ENCODE measurements at places on chromosomes 7 and 10. TPM values are rescaled to one million over a fixed set of nuclear protein-coding genes. Genes with fewer than 3 reads are reported as not detected.
A peak's percentile ranks its signal among the peaks of the same experiment; 100 is the strongest.

DNA sequence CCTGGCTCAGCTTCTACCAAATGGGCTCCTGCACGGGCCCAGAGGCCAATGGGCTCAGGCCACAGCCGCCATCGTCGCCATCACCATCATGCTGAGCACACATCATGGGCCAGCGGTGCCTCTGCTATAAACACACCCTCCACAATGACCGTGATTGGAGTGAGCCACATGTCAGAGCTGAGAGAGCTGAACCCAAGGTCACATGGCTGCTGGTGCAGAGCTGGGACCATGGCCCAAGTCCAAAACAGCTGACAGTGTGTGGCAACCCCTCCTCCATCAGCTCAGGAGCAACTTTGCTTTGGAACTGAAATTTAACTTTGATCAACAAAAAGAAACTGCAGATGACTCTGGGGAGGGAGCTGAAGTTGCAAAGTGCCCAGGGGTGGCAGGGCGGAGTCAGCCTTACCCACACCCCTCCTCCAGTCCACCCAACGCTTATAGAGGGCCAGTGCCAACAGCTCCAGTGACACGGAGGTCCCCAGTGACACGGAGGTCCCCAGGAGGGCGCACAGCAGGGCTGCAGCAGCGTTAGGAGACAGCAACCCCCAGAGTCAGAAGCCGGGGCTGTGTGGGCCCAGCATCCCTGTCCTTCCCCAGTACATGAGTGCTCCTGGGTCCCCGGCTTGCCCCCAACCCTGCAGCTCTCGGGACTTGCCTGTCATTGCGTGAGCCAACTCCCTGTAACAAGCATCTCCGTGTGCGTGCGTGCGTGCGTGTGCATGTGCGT, 249.6 kb downstream of the ELFN1 start:
- no peak for DNase-seq

- DNase-seq: no peak
Observed at GRCh38 chr10:50497758-50498157, 126.0 kb downstream of the SGMS1 start.

GRCh38 chr7:84799106-84799505, 387.8 kb downstream of the SEMA3D start:
- DNase-seq: no peak

- DNase-seq: no peak
Observed at GRCh38 chr7:48901966-48902365, 22.4 kb upstream of the CDC14C start.

The CPA2 gene
- 0.21 TPM for polyA plus RNA-seq

The SPDYE16 gene
- polyA plus RNA-seq: 7.2 TPM

The PPP1R17 gene
- not detected for polyA plus RNA-seq

DNA sequence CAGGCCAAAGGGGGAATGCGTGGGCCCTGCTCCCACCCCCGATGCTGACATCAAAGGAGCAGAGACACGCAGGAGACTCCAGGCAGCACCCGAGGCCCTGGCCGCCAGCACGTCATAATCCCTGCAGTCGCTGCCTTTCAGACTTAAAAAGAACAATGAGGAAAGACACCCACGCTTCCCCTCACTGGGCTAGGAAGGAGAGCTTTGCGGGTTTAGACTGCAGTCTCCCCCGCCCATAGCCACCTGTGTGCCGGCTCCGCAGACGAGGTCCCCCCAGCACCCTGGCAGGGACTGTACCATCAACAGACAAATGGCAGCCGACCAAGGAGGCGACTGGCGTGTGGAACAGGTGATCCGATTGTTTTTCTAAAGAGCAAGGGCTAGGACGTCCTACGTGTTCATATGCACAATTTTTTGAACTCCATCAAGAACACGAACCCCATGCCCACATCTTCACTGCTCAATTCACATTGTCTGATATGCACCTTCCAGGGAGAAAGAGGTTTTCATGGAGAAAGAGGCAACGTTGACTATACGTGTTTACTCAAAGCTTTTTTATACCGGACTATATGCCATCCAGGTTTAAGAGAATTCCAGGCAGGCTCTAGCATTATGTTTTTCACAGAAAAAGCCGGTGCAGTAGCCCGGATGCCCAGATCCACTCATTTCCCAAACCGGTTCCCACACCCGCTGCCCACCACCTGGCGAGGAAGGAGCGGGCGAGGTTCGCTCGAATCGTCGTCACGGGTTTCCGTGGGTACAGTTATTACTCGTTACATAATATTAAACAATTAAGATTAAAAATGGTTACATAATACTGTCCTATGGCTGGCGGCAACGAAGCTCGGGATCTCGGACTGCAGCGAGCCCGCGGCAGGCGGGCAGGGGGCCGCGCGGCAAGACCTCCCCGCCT, 1.1 kb downstream of the GRB10 start:
- DNase-seq: no peak

DNA sequence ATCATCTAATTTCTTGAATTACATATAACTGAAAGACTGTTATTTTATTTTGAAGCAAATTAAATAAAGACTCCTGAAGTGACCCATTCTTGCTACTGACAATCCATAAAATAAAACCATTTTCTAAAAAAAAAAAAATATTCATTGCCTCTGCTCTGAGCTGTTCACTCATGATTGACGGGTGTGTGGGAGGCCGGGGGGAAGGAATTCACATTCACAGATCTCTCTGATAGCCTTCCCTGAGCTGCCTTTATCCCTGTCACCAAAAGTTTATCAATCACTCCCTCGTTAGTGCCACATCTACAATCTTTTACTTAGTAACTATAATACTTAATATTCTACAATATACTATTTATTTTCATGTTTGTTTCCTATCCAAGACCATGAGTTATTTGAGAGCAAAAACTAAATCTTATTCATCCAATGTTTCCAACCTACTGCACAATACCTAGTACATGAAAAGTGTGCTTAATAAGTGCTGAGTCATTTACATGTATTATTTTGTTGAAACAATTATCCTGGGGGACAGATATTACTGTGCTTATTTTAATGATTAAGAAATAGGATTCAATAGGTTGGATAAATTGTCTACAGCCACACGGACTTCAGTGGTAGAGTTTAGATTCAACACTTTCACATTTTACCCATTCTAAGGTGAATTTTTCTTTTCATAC, 618.7 kb downstream of the PHTF2 start:
- no peak for DNase-seq

DNA sequence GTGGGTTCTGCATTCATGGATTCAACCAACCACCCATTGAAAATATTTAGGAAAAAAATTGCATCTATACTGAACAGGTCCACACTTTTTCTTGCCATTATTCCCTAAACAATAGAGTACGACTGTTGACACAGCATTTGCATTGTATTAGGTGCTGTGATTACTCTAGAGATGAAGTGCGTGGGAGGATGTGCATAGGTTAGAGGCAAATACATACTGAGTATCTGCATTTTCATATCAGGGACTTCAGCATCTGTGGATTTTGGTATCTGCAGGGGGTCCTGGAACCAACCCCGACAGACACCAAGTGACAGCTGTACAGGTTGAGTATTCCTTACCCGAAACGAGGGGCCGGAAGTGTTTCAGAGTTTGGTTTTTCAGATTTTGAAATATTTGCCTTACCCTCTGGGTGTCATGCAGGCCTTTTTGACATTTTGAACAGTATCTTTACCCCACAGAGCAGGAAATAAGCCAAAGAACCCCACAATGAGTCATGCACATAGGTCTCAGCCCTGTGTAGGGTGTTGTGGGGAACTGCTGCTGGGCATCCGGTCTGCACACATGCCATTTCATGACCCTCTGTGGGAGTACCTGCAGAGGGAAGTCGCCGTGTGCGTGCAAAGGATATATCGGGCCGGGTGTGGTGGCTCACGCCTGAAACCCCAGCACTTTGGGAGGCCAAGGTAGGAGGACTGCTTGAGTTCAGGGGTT, 14.5 kb downstream of the NUDT5 start:
- DNase-seq: no peak

DNA sequence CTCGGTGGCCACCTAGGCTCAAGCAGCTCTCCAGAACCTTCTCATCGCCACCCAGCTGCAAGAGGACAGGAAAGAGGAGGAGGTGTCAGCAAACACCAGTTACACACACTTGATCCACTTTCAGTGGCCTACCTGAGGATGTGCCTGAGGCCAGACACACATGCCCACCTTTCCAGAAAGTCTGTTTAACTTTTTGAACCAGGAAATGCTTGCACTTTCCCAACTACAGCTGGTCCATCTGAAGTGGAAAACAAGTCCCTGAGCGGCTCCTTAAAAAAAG, 15.7 kb upstream of the CYREN start:
- DNase-seq: no peak

DNA sequence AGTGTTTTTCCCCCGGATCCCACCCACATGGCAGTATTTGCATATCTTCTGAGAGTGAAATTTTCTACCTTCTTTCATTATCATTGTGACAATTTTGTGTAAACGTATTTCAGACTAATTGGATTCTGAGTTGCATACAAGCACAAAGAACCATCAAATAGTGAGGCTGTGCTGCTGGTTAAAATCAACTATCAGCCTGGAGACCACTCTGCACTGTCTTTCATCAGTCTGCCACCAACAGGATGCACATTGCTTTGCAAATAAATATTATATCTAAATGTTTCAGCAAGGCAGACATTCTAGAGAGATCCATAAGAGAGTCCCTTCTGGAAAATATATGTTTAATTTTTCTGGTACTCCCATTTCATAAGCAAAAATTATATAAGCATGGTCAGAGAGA, 851.8 kb downstream of the XPNPEP1 start:
- DNase-seq: no peak

GRCh38 chr7:1086588-1087464, 1.1 kb upstream of the GPER1 start:
- DNase-seq: no peak

DNA sequence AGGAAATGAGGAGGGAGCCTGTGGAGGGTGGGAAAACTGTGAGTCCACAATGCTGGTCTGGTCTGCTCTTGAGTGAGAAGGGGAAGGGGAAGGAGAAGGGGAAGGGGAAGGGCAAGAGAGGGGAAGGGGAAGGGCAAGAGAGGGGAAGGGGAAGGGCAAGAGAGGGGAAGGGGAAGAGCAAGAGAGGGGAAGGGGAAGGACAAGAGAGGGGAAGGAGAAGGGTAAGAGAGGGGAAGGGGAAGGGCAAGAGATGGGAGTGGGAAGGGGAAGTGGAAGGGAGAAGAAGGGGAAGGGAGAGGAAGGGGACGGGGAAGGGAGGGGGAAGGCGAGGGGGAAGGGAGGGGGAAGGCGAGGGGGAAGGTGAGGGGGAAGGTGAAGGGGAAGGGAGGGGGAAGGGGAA, 213.2 kb downstream of the GRM8 start:
- no peak for DNase-seq

GRCh38 chr7:3897430-3898372, 596.6 kb downstream of the SDK1 start:
- no peak for DNase-seq

DNA sequence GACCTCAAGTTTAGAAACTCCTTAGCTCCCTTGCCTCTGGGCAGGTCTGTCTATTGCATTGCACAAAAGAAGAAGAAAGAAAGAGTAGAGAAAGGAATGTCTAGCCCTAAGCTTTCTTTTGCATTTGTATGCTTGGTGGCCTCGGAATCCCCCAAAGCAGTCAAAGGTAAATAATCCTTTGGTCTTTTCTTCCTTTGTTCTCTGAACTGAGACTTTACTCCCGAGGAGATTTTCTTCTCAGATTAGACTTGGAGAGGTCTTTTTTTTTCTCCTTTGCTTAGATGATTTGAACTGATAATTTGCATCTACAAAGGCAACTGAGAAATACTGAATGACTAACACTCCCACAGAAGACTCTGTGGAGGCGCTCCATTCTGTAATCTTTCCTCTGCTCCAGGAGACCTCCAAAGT, 93.2 kb downstream of the AKR1D1 start:
- DNase-seq: no peak

The SFTPD gene
- 0.83 TPM for polyA plus RNA-seq

- DNase-seq: no peak
Observed at GRCh38 chr7:41582116-41582515, 120.8 kb downstream of the INHBA start.

DNA sequence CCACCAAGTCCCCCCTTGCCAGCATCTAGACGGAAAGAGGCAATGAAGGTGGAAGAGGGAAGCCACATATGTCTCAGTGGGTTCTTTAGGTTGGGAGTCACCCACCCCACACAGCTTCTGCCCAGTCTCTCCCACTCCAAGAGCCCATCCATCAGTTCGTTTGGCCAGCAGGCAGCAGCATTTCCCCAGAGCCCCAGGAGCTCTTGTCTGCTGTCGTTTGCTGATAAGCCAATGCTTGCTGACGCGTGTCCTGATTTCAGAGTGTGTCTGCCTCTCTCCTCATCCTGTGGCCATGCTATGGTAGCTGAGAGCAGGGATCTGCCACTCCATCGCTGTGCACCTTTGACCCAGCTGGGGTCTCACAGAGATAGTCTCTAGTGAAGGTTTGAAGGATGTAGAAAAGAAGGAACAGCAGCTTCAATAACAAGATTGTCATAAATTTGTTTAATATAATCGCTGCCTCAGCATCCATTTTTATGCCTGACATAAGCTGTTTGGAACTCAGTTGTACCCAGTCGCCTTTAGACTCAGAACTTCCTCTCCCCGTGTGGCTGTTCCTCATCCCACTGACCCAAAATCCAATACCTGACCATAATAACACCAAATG, 39.4 kb upstream of the GDF10 start:
- DNase-seq: no peak

GRCh38 chr10:43227911-43228782, 38.7 kb downstream of the RASGEF1A start:
- DNase-seq: no peak

- no peak for DNase-seq
Observed at GRCh38 chr7:41869091-41869490, 166.2 kb upstream of the INHBA start.

GRCh38 chr10:59586407-59586891, 123.2 kb downstream of the SLC16A9 start:
- no peak for DNase-seq

DNA sequence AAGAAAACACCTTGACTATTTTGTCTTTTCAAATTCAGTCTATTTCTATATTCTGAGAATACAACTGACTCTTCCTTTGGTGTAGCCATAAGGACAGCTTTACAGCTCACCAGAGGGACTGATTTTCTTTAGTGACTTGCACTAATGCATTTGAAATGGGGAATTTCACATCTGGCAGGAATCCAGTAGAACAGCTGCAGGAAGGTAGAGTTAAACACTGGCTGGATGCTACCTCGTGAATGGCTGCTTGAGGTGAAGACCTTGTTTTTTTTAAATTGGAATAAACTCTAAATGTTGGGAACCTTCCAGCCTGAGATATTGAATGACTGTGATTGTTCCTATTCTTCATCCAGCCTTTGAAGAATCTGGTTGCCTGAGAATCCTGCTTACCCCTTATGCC, 139.5 kb upstream of the STK17A start:
- no peak for DNase-seq

GRCh38 chr10:112956631-112957350, 6.7 kb downstream of the TCF7L2 start:
- DNase-seq: no peak

- DNase-seq: no peak
Observed at GRCh38 chr10:78210548-78210947, 176.9 kb downstream of the RPS24 start.

- peak; percentile 42 for DNase-seq
Observed at GRCh38 chr7:74174606-74175082, 488 bp downstream of the EIF4H start.

The SPDYE11 gene
- polyA plus RNA-seq: 0.41 TPM

- no peak for DNase-seq
Observed at GRCh38 chr10:4503076-4503475, 322.9 kb upstream of the AKR1E2 start.

The SH2B2 gene
- polyA plus RNA-seq: 4.1 TPM

The OPN1SW gene
- polyA plus RNA-seq: 1.4 TPM

- no peak for DNase-seq
Observed at GRCh38 chr7:102450242-102450641, 14.4 kb downstream of the ALKBH4 start.

All from renal pelvis (tissue), 12 donors.